Fibroblast of the conjunctiva (primary cell): ENCODE measurements at places on chromosomes 7 and 10.

- no peak for DNase-seq
Observed at GRCh38 chr7:130409067-130409711, 28.9 kb downstream of the CPA1 start.

GRCh38 chr7:24428676-24429075 is 144.6 kb upstream of the PALS2 start:
- DNase-seq: no peak

DNA sequence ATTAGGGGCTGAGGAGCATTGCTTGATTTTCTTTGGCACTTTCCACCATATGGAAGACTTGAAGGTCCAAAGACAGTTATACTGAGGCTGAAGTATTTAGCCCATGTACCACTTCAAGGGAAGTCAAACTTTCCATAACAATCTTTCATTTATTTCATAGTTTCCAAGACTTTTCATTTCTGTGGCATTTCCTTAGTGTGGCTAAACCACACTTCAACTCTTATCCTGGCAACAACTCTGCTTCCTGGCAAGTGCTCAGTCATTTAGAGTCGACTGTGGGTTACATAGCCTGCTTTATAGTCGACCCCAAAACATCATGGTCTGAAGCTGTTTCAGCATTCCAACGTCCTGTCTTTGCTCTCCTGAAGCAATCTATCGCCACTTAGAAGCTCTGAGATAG is 343.0 kb upstream of the SEMA3D start:
- DNase-seq: no peak

GRCh38 chr10:30398788-30399187 is 35.2 kb upstream of the MAP3K8 start:
- no peak for DNase-seq

- no peak for DNase-seq
Observed at GRCh38 chr7:99033765-99034164, 110.1 kb downstream of the SMURF1 start.

- no peak for DNase-seq
Observed at GRCh38 chr10:13078912-13079775, 20.8 kb upstream of the OPTN start.

DNA sequence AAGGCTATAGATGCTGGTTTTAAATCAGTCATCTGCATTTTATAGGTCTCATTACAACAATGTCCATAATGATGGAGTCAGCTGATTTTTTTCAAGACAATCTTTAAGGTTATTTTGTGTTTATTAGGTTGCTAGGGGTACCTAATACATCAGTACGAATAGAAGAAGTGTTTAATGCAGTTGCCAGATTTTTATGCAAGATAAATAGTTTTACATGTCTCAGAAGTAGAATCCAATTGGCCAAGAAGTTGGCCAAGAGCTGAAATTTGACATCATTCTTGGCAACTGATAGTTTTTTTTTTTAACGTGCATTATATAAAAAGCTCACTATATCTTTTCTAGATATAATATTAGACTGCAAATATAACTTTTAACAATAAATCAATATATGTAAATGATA is 208.5 kb downstream of the TRIL start:
- no peak for DNase-seq

GRCh38 chr7:130309986-130310385 is 17.0 kb downstream of the CPA4 start:
- no peak for DNase-seq

DNA sequence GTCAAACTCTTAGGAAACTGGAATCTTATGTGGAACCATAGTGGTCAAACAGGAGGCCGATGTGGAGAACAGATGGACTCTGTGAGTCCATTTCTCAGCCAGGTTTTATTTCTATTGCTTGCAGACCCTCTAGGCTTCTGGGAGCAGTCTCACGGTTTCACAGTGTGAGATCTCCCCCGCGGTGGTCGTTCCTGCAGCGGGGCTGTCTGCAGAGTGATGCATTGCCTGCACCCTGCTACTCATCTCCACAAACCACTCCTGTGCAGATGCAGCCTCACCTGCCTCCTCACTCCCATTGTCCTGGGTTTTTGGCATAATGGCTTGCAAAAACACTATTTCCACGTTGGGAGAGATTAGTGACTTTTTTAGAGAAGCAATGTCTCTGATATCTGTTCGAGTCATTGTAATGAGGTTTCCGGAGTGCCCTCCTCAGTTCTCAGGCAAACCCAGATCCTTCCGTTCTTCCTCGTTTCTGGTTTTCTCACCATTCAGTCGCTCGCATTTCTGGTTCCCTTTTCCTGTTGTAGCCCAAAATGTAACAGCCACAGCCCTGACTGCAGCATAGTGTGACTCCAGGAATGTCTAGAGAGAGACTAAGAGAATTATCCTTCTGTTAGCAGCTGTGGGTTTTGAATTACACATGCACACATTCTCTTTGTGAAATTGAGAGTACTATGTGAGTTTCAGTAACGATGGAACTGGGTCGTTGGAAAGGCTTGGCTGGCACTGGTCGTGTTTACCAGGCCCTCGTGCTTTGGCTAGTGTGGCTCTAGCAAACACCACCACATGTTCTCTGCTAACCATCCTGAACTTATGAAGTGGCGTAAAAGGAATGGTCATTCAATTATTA is 30.2 kb downstream of the ACADSB start:
- DNase-seq: no peak
